Stimulated activated CD4-positive, alpha-beta T cell treated with anti-CD3 and anti-CD28 coated beads, Interleukin-12 subunit alpha, Interleukin-12 subunit beta, amount 100 ng/mL, for 24 hours (primary cell): ENCODE measurements at places on chromosomes 12 and 14.

DNA sequence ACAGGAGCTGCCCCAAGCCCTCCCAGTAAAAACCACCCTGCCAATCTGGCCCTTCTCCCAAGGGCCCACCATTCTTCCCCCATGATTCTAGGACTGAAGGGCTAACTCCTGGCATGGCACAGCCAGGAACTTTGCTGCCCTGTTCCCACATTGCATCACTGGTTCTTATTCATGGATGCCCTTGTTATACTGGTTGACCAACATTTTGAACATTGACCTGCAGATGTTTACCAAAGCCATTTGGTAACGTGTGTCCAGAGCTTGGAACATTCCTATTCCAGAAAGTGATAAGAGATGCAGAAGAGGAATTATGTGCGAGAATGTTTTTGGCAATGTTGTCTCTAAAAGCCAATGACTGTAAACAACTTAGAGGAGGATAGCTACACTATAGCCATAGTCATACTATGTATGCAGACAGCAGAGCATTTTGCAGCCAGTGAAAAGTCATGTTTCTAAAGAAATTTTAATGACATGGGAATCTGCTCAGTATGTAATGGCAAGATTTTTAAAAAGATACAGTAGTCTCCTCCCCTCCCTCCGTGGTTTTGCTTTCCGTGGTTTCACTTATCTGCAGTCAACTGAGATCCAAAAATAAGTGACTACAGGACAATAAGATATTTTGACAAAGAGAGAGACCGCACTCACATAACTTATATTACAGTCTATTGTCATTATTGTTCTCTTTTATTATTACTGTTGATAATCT, 108.8 kb downstream of the DAAM1 start:
- no peak for DNase-seq

DNA sequence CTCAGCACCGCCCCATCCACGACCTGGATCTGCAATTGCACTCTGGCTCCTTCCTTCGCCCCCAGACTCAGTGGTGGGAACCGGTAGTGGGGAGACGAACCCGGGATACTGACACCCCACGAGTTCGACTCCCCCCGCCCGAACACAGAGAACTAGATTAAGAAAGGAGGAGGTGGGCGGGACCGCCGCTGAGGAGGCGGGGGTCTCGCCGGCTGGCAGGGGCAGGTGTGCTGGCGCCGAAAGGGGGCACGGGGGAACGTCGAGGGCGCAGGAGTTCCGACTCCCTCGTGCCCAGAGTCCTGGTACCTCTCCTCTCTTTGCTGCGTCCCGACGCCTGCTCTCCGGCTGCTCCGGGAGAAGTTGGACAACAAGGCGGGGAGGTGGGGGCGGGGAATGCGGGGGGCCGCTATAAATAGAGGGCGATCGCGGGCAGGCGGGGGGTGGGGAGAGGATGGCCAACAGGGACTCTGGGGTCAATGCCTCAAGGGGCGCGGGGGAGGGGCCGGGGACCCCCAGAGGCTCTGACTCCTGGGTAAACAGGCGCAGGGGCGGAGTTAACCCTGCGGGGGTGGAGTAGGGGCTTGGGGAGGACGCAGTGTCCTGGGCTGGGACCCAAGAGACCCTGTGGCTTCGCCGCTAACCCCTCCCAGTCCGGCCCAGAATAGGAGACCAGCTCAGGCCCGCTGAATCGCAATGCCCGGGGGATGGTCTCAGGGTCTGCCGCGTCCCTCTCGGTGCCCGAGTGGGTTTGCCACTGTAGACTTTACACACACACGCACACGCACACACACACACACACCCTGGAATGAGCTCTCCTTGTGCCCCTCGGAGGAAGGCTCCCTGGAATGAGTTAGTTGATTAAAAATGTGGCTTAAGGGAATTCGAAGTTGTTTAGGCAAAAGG, 761 bp upstream of the NDRG2 start:
- DNase-seq: no peak

- no peak for DNase-seq
Observed at GRCh38 chr12:5973461-5974115, 28.5 kb upstream of the ANO2 start.

- DNase-seq: no peak
Observed at GRCh38 chr12:24954261-24954660, 5.4 kb upstream of the BCAT1 start.

- DNase-seq: no peak
Observed at GRCh38 chr14:24368562-24369252, 723 bp downstream of the NFATC4 start.

DNA sequence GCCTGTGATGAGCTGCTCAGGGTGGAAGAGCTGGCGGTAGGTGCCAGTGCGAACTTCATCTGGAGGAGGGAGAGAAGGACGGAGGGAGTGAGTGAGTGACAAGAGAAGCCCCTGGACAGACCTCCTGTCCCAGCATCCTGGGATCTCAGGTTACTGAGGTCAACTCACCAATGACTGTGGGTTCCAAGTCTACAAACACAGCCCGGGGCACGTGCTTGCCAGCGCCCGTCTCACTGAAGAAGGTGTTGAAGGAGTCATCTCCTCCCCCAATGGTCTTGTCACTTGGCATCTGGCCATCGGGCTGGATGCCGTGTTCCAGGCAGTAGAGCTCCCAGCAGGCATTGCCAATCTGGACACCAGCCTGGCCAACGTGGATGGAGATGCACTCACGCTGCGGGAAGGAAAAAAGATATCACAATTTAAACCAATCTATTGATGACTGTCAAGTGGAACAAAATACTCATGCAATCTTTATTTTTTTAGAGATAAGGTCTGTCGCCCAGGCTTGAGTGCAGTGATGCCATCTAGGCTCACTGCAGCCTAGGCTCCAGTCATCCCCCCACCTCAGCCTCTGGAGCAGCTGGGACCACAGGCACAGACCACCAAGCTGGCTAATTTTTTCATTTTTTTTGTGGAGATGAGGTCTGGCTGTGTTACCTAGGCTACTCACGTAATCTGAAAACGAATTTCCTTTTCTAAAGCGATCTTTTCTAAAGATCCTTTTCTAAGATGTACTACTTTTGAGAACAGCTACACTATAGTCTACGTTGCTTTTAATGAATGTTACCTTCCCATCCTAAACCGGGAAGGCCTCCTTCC, 1.7 kb downstream of the TUBA1B start:
- DNase-seq: no peak

- DNase-seq: no peak
Observed at GRCh38 chr12:20320552-20320951, 47.8 kb upstream of the PDE3A start.

GRCh38 chr12:18851271-18851670, 113.4 kb downstream of the CAPZA3 start:
- no peak for DNase-seq

- no peak for DNase-seq
Observed at GRCh38 chr14:91398707-91399106, 18.9 kb downstream of the CCDC88C start.

DNA sequence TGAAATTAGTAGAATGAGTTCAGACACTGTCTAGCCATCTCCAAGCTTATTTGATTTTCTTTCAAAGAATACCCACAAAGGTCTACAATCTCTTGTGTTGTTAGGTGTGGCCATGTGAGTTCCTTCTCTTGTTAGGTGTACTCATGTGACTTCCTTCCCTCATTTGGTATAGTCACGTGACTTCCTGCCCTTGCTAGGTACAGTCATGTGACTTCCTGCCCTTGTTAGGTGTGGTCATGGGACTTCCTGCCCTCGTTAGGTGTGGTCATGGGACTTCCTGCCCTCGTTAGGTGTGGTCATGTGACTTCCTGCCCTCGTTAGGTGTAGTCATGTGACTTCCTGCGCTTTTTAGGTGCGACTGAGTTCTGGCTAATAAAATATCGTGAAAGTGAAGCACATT, 179.6 kb downstream of the TMX1 start:
- DNase-seq: peak; percentile 2

DNA sequence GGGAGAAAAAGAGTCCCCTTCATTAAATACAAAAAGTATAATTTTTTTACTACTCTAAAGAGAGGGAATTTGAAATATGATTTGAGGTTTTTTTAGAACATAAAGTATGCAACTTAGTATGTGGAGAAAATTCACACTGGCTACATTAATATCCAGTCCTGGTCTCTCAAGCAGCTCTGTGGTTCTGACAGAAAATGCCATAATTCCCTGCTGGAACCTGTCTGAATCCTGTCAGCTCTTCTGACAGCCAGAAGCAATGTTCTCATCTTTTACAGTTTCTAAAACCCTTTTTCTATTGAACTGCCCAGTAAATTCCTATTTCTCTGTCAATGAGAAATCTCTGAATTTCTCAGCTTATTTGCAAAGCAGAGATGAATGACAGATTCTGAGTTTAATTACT, 13.4 kb upstream of the NOVA1 start:
- DNase-seq: no peak

DNA sequence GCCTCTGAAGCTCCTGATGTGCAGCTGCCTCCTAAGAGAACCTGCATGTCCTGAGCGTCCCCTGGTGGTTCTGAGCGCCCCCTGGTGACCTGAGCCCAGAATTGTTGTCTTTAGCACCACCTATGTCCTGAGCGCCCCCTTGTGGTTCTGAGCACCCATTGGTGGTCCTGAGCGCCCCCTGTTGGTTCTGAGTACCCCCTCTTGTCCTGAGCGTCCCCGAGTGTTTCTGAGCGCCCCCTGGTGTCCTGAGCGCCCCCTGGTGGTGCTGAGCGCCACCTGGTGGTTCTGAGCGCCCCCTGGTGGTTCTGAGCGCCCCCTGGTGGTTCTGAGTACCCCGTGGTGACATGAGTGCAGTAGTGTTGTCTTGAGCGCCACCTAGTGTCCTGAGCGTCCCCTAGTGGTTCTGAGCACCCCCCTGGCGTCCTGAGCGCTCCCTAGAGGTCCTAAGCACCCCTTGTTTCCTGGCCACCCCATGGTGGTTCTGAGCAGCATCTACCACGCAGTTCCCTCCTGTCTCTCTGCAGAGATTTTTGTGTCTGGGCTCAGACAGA, 782.5 kb downstream of the TMEM121 start:
- DNase-seq: peak; percentile 76

DNA sequence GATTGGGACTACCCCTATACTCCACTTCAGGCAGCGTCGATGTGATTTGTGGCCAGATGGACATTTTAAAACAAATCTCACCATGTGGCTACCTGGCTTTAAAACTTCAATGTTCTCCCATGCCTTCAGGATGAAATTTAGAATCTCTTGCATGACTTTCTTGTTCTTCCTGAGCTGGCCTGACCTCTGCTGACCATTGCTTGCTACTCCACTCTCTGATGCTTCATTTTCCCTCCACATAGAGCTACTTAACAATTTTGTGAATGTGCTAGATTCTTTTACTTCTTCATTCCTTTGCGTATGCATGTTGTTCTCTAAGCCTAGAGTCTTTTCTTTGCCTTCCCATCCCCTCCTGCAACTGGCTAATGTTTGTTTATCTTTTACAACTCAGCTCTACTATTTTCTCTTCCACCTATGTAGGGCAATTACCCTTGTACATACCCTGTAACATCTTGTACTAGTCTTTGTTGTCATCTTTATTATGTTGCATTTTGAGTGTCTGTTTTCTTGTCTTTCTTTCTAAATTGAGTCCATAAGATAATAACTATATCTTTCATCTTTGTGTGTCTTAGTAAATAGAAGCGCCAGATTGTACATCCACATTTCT, 41.2 kb downstream of the YLPM1 start:
- DNase-seq: no peak
